ENCODE measurements at places on chromosomes 1 and 21.

- DNase-seq, result no peak
Measured at GRCh38 chr1:201482755-201483154, 13.8 kb upstream of the PHLDA3 start.

- no peak for DNase-seq
Measured at GRCh38 chr1:61102041-61102440, 19.7 kb downstream of the NFIA start.

DNA sequence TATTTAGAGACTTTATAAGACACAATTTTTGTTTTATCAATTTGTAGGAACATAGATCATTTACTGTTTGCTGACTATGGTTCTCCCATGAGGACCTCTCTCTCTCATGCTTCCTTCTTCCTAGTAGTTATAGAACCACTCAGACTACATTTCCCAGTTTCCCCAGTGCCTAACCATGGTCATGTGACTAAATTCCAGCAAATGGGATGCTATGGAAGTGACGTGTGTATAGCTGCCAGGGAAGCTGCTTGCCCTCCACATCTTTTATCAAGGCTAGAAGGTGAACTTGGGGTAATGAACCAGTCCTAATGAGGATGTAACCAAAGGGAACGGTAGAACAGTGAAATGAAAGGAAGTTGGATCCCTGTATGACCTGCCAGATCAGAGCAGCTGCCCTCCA, 184.0 kb downstream of the MIS18A start:
- DNase-seq, result no peak

GRCh38 chr21:40668555-40669275, 178.2 kb downstream of the DSCAM start:
- DNase-seq, result no peak

DNA sequence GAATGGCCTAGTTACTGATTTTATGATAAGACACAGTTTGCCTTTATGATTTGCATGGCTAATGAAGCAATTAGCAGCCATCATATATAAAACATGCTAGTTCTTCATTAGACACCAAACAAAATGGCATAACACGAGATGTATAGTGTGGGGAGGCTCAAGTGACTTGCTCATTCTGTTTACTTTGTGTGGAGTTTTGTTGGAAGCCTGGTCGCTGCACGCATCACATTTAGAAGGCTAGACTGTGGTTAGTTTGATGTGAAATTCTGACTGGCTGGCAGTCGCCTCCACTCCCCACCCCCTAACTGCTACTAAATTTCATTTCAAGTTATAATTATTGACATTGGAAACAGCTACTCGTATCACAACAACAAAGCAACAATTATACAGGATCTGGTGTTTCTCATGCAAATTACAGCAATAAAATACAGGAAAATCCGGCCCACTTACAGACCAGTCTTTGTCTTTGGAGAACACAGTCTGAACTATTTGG, 356.1 kb downstream of the LMO4 start:
- DNase-seq, result no peak

DNA sequence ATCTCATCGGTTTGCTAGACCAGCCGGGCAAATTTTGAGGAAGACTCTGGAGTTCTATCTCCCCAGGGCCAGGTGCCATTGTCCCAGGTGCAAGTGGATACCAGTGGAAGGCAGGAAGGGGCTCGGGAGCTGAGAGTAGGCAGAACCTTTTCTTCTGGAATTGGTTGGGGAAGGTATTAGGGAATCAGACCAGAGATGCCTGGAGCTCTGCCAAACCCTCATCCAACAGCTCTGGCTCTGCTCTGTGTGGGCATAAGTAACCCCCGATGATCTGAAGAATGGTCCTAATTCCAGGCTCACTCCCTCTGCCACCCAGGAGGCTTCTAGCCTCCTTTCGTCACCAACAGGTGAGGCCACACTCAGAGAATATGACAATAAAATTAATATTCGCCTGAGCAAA, 69.9 kb downstream of the PGBD5 start:
- DNase-seq, result no peak

DNA sequence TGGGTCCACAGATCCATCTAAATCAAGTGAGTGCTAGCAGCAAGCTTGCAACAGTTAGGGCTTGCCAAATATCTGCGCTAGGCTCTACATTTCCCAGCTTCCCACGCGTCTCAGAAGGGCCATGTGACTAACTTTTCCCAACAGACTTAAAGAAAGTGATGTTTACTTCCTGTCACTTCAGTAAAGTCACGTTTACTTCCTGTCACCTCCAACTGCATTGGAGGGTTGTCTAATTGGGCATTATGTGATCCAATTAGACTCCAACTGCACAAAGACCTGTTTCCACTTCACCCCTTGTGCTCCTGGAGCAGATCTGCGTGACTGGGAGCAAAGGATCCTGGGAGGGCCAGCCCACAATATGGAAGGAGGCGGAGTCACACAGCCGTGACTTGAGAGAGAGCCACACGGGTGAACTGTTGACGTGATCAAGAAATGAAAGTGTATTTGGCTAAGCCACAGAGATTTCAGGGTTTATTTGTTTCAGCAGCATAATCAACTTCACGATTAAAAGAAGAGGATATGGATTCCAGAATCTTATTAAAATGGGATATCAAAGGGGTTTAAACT, 77.7 kb downstream of the CYYR1 start:
- DNase-seq, result no peak

DNA sequence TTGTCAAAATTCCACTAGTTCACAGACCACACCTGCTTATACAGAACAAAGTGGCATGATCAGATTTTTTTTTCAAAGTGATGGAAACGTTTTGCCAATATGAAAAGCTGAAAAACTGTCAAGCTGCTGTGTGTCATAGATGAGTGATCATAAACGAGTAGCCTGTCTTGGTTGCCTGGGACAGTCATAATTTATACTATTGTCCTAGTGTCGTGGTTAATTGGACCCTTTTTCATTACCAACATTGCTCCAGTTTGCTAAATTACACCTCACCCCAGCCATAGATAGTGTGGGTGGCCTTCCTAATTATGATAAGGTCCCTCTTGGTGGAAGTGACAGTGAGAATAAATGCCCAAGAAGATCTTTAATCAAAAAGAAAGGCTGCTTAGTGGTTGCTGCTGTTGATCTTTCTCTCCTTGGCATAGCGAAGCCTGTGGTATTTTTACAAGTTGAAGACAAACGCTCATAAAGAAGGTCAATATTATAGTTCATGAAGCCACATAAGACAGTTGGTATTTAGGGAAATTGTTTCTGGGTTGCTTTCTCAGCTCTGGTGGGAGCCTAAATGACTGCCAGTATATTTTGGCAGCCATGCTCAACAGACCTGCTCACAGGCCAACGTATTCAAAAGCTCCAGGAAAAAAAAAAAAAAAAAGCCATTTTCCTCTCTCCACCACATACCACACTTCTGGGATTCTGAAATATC, 478.1 kb downstream of the PLA2G4A start:
- DNase-seq, result no peak

- no peak for DNase-seq
Measured at GRCh38 chr1:57309630-57310029, 114.2 kb downstream of the DAB1 start.

- DNase-seq, result peak; percentile 48
Measured at GRCh38 chr1:218330043-218330623, 15.0 kb upstream of the TGFB2 start.

DNA sequence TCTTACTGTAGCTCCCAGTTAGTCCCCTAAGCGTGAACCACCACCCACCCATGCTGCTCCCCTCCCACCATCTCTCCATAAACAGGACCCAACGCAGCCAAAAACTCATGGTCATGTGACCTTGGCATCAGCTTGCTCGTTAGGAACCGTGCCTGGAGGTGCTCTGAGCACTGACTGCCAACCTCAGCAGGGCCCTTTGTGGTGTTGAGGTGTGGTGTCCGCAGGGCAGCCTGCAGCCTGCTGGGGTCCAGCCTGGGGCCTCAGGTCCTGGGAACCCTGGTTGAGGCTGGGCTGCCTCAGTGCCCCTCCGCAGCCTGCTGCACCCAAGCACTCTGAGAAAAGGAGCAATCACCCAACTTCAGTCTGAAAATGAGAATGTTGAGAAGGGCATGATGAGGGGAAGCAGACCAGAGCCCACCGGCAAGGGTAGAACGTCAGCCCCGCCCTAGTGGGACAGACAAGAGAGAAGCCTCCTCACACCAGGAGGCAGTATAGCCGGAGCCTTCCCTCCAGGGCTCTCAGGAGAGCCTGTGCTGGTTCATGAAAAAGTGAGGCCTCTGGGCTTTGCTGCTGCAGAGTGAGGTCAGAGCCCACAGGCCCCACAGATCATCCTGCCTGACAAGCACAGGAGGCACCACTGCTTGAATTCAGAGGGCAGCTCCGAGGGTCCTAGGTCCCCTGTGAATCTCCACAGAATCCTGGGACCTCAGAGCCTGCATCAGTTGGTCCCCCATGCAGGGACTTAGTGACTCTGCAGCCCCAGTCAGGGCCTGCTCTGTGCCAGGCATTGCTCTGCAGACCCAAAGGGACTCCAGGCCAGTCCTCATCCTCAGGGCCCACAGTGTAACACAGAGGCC, 4.9 kb upstream of the COL6A2 start:
- DNase-seq, result peak; percentile 27

DNA sequence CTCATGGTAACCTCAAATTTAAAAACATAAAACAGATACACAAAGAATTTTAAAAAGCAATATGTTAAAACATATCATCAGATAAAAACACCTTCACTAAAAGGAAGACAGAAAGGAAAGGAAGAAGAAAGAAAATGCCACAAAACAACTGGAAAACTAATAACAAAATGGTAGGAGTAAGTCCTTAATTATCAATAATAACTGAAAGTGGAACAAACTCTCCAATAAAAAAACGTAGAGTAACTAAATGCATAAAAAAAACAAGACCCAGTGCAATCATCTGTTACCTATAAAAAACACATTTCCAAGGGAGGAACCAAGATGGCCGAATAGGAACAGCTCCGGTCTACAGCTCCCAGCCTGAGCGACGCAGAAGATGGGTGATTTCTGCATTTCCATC, 47.1 kb upstream of the ACADM start:
- DNase-seq, result no peak

DNA sequence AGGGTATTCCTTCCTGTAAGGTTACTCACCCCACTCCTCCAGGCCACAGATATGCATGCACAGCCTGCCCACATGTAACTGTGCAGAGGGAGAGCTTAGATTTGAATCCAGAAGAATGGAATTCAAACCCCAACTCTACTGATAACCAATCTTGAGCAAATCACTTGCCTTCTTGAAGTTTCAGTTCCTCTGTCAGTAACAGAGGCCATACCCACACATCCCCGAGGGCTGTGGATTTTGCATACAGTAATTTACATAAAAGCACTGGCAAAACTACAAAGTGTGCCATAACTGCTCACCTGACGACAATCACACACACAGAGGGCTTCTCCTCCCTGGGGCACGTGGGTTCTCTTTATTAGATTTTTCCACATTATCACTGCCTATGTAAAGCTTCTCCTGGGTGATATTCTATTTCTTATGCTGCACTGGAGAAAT, 18.6 kb downstream of the CD247 start:
- DNase-seq, result no peak

DNA sequence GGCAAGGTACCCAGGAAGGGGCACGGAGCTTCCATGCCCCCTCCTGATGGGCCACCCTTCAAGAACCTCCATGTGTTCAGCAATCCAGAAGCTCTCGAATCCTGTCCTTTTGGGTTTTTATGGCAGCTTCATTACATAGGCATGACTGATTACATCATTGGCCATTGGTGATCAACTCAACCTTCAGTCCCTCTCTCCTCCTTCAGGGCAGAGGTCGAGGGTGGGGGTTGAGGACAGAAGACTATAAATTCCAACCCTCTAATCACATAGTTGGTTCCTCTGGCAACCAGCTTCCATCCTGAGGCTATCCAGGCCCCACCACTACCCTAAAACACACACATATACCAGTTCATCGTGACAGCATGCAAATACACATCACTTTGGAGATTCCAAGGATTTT, 135.7 kb downstream of the ZNF281 start:
- no peak for DNase-seq

- no peak for DNase-seq
Measured at GRCh38 chr1:155166471-155167165, 6.5 kb downstream of the KRTCAP2 start.

GRCh38 chr21:43686811-43687565, 27.6 kb downstream of the RRP1B start:
- DNase-seq, result no peak

- no peak for DNase-seq
Measured at GRCh38 chr1:11794446-11795237, 11.1 kb downstream of the MTHFR start.

- no peak for DNase-seq
Measured at GRCh38 chr1:59901770-59902388, 24.7 kb downstream of the CYP2J2 start.

DNA sequence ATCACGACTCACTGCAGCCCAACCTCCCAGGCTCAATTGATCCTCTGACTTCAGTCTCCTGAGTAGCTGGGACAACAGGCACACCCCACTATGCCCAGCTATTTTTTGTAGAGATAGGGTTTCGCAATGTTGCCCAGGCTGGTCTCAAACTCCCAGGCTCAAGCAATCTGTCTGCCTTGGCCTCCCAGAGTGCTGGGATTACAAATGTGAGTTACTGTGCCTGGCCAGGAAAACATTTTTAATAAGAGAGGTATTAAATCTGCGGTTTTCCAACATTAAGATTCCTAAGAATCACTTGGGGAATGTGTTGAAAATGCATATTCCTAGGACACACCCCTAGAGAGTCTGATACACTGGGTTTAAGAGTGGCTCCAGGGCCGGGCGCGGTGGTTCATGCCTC, 8.7 kb downstream of the CSF1 start:
- DNase-seq, result no peak

- no peak for DNase-seq
Measured at GRCh38 chr1:197451381-197451780, 183.3 kb downstream of the CRB1 start.
